ENCODE measurements at places on chromosomes 12 and 14.

- no peak for DNase-seq
Observed at GRCh38 chr12:115402443-115403180, 718.6 kb upstream of the TBX3 start.

GRCh38 chr14:104868060-104868740 lies 3.1 kb downstream of the CEP170B start:
- no peak for DNase-seq

- no peak for DNase-seq
Observed at GRCh38 chr12:118986050-118986449, 4.7 kb downstream of the SRRM4 start.

GRCh38 chr12:84842406-84843013 lies 70.1 kb downstream of the SLC6A15 start:
- no peak for DNase-seq

GRCh38 chr14:76331328-76332011 lies 44.5 kb upstream of the ESRRB start:
- no peak for DNase-seq

GRCh38 chr14:51996148-51996746 lies 6.9 kb downstream of the RTRAF start:
- DNase-seq: no peak

DNA sequence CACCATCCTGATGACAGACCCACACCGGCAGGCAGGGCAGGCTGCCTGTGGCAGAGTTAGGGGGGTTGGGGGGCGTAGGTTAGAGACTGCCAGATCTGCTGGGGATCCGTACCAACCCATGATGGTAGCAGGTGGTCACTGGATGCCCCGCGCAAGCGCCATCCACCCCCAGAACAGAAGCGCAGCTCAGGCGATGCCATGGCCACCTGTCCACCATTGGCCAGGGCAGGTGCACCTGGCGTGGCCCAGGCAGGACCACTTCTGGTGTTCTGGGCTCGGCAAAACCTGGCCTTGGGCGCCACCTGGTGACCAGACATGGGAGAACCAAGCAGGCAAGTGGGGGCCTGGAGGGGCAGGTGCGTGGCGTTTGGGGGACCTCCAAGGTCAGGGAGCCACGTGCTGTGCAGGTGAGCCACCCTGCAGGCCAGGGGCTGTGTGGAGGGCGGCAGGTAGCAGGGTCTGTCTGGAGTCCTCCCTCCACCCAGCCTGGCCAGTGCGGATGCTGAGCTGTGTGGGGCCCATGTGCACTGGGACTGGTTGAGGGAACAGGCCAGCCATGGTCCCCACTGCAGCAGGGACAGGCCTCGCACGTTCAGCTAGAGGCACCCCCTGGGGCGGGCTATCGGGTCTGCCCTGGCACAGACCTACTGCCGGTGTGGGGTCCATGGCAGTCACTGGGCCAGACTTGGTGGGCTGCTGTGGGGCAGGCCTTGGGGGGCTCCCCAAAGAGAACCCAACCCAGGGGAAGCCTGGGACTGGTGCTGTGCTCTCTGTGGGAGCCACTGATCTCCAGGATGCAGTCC lies 15.6 kb downstream of the BAG5 start:
- peak; percentile 92 for DNase-seq

DNA sequence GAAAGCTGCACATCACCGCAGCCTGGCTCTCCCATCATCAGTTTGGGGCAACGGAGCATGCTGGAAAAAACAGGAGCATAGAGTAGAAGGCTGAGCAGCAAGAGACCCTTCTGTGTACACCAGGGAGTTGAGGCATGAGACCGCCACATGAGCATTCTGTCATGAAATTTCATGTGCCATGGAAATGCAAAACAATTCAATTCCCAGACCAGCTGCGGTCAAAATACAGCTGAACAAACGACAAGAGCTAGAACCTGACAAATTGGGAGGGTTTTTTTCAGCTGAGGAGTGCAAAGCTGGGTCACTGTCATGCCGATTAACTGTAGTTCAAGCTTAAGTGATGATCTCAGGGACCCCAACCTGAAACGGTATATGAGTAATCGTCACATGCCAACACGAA lies 37.1 kb downstream of the TMEM30B start:
- DNase-seq: no peak

GRCh38 chr14:92540472-92541048 lies 27.0 kb downstream of the RIN3 start:
- DNase-seq: no peak

DNA sequence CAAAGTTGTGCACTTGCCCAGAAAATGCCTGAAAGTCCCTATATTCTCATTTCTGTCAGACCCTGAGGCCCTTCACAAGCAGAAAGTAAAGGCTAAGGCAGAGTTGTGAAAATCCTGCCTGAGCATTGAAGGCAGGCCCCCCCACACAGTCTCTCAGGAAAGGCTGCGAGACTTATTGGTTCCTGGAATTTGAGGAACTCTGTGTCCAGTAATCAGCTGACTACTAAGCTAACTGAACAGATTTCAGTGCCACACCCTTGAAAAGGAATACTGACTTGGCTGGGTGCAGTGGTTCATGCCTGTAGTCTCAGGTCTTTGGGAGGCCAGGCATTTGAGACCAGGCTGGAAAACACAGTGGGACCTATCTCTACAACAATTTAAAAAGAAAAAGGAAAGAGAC lies 21.1 kb upstream of the PPP2R5E start:
- DNase-seq: no peak

DNA sequence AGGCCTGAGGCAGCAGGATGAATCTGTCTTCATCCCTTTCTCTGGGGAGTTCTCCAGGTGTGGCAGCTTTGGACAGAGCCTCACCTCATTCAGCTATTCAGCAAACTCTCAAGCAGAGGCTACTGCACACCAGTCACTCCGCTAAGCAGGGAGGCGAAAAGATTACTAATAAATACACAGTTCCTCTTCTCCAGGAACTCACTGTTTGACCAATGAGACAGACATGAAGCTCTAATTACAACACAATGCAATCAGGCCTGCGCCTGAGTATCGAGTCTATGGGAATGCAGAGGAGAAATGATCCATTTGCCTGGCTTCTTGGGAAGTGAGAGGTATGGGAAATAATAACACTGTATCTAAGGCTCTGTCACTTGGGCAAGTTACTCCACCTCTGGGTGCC lies 178.1 kb downstream of the CRADD start:
- DNase-seq: no peak

GRCh38 chr12:66903782-66904396 lies 225.0 kb upstream of the GRIP1 start:
- DNase-seq: no peak

DNA sequence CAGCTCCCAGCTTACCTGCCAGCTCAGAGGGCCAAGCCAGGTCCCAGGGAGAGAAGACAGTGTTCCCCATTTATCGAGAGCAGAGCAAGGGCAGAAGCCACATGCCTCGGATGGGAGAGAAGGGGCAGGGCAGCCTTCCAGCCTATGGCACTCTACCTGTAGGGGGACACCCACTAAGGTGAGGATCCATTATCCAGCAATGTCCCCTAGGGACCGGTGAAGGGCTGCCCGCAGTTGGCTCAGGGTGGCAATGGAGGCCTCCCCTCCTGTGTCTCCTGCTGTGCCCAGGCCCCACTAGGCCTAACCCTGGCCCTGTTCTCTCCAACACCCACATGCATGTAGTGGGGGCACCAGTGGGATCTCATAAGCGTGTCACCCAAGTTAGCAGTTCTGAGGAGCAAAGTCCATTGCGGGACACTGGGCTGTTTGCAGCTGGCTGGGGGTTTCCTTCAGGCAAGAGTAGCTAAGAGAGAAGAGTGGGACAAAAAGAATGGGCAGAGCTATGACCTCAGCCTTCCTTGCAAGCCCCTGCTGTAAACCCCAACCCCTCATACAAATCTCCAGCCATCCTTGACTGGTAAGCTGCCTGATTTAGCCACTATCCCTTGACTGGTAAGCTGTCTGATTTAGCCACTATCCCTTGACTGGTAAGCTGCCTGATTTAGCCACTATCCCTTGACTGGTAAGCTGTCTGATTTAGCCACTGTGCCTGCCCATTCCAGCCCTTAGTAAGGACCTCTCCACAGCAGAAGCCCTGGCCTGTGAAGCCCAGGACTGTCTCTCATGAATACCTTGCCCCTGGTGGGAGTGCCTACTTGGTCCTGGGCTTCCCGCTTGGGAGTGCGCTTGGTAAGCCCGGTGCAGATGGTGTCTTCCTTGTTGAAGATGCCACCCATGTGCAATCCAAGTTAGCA lies 5.2 kb upstream of the ASB2 start:
- no peak for DNase-seq

DNA sequence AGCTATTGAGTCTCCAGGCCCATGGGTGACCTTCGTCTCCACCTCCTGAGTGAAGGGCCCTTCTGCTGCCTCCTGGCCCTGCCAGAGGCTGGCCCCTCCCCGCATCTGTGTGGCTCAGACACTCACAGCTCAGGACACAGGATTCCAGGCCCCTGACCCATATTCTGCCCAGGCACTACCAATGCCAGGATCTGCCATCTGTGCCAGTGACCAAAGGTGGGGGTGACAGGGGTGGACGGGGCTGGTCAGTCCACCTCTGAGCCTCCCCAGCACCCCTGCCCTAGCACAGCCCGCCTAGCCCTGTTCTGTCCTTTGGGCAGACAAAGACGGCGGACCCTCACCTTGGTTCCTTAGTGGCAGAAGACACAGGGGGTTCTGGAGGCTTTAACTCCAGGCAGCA lies 2.8 kb downstream of the ASB2 start:
- no peak for DNase-seq

DNA sequence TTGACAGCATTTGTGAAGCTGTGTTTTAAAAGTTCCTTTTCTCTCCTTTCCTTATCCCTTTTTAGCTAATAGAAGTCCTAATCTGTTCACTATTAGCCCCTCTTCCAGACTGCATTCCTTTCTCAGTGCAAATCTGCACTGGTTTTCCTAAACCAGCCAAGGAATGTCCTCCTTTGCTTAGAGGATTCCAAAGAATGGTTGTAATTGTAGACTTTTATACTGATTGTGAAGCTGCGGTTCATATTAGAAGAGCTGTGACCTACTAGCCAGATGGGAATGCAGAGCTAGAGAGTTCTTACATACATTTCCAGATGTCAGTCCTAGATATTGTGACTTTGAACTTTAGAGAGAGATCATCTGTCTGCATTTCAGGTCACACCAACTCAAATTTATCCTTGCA lies 79.8 kb downstream of the MYRFL start:
- DNase-seq: no peak

GRCh38 chr12:31000751-31001150 lies 72.9 kb upstream of the DDX11 start:
- no peak for DNase-seq

DNA sequence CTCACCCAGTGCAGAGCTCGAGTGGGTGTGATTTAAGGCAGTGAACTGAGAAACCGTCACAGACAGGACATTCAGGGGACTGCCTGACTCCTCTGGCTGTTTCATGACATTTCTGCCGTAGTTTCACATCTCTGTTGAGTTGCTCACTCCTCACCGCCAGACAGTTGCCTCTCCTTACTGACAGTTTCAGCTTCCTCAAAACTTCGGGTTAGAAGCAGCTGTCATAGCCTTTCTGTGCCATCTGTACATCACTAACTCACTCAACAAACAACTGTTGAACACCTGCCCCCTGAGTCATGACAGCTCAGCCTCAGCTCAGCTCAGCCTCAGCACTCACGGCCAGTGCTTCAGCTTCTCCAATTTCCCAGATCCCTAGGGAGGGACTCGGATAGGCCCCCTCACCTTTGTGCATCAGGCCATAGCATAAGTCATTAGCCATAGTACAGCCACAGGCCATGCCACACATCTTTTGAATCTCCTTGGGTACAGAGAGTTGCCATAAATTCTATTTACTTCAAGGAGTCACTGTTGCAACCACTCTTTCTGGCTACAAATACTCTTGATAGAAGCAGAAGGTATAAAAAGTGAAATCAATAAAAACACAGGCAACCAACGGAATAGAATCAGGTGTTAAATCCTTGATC lies 6.2 kb upstream of the SLC15A4 start:
- DNase-seq: peak; percentile 48

DNA sequence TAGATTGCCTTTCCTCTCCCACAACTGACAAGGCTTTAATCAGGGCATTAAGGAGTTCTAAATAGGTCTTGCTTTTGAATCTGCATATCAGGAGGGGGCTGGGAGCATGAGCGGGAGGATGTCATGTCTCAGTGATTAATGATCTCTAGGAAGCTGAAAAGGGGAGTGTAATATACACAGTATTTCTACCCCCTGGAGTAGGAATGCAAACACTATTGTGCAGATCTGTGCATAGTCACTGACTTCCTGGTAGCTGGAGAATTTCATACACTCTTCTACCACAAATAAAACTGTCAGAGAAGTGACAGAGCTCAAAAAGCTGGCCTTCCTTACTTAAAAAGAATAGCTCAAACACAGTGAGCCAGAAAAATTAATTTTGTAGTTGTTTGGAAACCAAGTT lies 65.8 kb downstream of the RIC8B start:
- DNase-seq: no peak

GRCh38 chr12:92111256-92111655 lies 34.4 kb downstream of the BTG1 start:
- DNase-seq: no peak

GRCh38 chr14:93994919-93995682 lies 2.0 kb upstream of the CCDC197 start:
- DNase-seq: peak; percentile 78

- peak; percentile 93 for DNase-seq
Observed at GRCh38 chr12:49866859-49867569, 24.1 kb upstream of the BCDIN3D start.

DNA sequence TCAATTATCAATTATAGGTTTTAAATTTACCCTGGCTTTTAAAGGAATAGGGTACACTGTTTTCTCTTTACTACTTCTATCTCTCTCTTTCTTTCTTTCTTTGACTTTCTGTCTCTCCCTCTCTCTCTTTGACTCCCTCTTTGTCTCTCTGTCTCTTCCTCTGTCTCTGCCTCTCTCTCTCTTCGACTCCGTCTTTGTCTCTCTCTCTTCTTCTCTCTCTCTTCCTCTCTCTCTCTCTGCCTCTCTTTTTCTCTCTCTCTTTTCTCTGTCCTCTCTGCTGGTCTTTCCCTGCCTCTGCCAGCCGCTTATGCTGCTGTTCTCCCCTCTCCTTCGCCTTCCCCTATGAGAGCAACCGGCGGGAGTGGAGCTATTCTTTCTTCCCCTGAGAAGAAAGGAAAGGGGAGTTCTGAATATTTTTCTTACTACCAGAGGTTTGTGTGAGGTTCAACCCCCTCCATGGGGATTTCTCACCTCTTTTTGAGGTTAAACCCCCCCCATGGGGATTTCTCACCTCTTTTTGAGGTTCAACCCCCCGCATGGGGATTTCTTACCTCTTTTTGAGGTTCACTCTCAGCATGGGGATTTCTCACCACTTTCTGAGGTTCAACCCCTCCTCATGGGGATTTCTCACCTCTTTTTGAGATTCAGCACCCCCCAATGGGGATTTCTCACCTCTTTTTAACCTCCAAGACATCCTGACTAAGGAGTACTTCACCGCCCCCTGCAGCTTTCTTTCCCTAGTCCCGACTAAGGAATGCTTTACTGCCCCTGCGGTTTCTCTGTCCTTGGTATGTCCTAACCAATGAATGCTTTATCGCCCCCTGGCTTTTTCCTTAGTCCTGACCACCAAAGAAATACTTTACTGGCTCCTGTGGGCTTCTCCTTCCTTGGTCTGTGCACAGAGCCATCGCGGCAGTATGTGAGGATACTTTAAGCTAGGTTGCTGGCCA lies 27.4 kb upstream of the DDHD1 start:
- DNase-seq: peak; percentile 53
